Dorsolateral prefrontal cortex (tissue), 122 donors: ENCODE measurements at places on chromosomes 13 and 19.

- DNase-seq = no peak
These were observed 54.0 kb downstream of the RFC3 start for GRCh38 chr13:33872005-33872351.

GRCh38 chr13:33746867-33747266, 71.1 kb upstream of the RFC3 start:
- no peak for DNase-seq

GRCh38 chr19:16445238-16446107, 26.3 kb downstream of the EPS15L1 start:
- DNase-seq = no peak

GRCh38 chr13:106041445-106041844, 494.0 kb downstream of the EFNB2 start:
- DNase-seq = no peak

DNA sequence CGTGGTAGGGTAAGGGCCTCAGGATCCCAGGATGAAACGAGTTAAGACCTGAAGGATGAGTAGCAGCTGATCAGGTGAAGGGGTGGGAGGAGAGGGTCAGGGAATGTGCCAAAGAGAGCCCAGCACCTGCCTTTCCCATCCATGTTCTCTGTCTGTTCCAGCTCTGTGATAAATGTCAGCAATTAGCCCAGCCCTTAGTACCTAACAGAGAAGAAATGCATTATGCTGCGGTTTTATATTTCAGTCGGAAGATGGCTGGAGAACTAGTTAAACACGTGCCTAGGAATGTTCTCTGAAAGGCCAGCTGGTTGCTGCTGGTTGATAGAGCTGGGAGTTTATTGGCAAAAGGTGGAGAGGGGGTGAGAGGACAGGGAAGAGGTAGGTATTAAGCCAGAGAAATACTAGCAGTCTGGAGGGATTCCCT, 268.2 kb downstream of the SHISA2 start:
- no peak for DNase-seq

DNA sequence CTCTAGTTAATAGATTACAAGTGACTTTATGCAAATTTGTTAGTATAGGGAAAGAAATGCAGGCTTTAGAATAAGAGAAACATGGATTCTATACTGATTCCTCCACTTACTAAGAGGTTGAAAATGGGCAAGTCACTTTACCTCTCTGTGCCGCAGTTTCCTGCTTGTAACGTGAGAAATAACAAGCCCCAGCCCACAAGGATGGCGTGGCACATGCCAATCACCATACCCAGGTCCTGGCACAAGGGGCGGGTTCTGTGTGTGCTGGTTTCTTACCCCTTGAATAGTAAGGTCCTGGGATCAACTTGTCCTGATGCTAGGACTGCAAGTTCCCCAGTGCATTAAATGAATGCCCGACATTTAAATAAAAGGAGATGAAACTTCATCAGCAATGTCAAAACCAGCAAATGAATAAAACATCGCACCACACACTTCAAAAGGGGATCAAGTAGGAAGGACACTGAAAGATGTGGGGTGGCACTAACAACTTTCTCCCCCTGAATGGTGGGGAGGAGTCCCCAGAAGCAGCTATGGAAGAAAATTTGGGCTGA, 7.9 kb upstream of the SIGLEC9 start:
- no peak for DNase-seq

GRCh38 chr19:13597640-13598039, 91.4 kb upstream of the CACNA1A start:
- peak; percentile 64 for DNase-seq

- no peak for DNase-seq
These were observed 336.9 kb upstream of the HTR2A start for GRCh38 chr13:47233734-47234133.

GRCh38 chr19:18488838-18489626, 32.8 kb downstream of the ELL start:
- DNase-seq = no peak

DNA sequence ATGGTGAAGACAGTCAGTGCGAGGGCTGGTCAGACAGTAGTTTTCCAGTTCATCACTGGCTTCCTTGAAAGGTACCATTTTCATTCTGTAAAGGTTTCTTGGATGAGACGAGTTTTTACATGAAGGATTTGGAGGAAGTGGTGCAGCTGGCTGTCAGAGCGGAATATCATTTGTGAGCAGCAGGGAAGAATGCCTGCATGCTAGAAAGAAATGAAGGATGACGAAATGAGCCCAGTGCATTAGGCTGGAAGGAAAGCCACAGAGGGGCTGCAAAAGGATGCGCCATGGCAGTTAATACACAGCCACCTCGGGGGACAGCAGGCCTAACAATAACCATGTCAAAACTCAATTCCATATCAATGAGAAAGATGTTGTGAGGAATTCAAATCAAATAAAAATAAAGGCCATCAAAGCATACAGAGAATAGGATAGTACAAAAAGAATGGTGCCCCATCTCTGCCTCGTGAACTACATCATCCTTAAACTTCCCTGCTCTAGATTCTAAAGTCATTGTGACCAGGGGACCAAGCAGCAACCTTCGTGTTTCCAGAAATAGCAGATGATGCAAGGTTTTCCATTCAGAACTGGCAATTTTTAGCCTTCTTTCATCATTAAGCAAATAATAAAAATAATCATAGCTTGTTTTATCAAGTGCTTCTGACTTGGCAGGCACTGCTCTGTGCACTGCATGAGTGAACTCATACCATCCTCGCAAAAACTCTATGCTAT, 504.2 kb downstream of the RFC3 start:
- DNase-seq = no peak

GRCh38 chr19:38555200-38555599, 62.6 kb downstream of the MAP4K1 start:
- no peak for DNase-seq

GRCh38 chr19:30376826-30377425, 4.7 kb downstream of the ZNF536 start:
- DNase-seq = no peak

GRCh38 chr13:50353651-50354415, 338.6 kb downstream of the KCNRG start:
- no peak for DNase-seq

DNA sequence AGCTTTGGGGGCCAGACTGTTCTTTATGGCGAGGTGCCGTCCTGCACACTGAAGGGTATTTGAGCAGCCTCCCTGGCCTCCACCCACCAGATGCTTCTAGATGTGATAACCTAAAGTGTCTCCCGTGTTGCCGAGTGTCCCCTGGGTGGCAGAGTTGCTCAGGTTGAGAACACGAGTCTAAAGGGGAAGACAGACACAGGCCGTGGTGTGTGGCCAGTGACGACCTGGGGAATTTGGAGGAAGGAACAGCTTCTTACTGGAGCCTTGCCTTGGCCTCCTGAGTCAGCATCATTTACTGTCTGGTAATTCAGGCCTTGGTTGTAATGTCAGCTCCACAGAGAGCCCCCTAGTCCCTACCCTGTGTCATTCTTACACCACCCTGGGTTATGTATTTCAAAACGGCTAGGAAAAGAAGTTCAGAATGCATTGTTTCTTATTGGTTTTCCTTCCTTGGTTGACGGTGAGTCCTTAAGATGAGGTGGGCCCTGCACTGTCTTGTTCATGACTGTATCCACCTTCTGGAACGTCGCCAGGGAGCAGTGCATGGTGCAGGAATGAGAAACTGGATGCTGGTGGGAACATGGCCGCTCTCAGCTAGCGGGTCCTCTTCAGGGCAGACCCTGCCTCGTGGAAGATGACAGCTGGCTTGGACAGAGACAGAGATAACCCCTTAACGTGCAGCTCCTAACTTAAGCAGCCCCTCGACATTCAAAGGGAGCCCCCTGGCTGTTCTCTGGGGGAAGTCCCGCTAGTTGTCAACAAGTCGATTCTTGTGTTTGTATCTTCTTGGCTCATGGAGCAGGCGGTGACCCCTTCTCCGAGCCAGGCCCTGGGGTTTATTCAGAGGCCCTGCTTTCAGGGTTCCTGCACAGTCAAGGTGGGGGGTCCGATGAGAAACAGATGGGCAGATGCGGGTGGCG, 7.2 kb downstream of the SIN3B start:
- no peak for DNase-seq

- DNase-seq = no peak
These were observed 79.5 kb upstream of the KL start for GRCh38 chr13:32936716-32937115.

DNA sequence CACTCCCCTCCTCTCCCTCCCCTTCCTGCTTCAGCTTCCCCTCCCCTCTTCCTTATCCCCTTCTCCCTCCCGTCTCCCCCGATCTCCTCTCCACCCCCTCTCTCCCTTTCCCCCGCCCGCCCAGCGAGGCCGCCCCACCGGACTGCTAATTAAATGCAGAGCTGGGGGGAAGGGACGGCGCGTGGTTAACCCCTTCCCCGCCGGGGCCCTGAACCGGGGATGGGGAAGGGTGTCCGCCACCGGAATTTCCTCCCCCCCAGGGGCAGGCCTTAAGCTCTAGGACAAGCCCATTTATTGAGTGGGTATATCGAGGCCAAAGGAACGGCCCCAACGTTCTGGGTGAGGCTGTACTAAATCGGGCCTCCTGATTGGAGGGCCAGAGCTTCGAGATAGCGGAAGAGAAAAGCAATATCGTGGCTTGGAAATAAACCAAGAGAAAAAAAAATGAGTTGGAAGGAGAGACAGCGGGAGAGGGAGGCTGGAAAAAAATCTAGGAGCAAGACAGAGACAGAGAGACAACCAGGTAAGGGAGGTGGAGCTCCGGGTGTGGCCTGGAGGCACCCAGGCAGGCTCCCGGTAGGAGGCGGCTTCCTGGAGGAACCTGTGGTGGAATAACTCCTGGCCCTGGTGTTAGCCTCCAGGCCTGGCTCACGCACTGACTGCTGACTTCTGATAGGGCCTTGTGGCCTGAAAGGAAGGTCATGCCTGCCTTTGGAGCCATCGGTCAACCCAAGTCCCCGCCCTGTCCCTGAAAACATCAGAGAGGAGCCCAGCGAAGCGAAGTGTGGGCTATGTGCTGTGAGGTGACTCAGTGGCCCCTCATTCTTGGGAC, 11.6 kb upstream of the JUND start:
- peak; percentile 71 for DNase-seq

DNA sequence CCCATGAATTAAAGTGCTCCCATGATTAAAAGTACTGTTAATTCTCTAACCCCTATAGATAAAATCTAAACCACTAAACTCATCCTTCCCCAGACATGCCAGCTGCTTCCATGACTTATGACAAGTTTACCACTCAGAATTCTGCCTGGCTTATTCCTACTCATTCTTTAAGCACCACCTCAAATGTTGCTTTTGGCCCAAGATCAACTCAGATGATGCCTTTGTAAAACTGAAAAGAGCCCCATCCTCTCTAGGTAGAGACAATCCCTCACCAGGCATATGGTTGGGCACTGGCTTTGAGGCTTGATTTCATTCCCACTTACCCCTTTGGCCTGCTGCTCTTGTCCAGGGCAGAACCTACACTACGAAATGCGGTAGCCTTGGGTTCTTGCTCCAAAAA, 250.0 kb downstream of the DNAJC15 start:
- DNase-seq = no peak

DNA sequence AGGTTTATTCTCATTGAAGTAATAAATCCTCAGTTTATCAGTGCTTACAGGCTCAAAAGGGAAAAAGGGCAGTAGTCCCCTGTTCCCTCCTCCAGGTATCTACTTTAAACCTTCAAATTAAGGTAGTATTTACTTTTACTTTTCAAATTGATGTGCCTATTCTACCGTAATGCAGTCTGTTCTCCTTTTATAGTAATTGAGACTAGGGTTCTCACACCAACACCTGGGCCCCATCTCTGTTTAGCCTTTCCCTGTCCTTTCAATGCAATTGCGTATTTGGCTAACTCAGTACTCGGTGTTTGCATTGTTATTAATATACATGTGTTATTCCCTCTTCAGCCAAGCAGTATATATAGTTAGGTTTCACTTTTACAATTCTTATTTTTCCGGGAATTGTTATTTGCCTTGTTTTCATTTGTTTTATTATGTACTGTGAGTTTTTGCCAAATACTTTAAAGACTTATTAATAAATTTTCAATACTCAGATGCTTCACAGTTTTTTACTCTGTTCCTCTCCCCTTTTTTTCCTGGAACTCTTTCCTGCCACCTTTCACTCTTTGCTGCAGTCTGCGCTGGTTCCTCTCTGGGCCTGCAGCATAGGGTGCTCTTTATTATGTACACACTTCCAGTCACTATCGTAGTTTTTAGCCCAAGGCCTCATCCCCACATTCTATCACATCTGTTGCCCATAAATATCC, 30.3 kb downstream of the USPL1 start:
- no peak for DNase-seq

- no peak for DNase-seq
These were observed 35.9 kb downstream of the ELF1 start for GRCh38 chr13:40983259-40983658.
